Kidney (tissue), 22 donors: ENCODE measurements at places on chromosomes 5 and 9.

DNA sequence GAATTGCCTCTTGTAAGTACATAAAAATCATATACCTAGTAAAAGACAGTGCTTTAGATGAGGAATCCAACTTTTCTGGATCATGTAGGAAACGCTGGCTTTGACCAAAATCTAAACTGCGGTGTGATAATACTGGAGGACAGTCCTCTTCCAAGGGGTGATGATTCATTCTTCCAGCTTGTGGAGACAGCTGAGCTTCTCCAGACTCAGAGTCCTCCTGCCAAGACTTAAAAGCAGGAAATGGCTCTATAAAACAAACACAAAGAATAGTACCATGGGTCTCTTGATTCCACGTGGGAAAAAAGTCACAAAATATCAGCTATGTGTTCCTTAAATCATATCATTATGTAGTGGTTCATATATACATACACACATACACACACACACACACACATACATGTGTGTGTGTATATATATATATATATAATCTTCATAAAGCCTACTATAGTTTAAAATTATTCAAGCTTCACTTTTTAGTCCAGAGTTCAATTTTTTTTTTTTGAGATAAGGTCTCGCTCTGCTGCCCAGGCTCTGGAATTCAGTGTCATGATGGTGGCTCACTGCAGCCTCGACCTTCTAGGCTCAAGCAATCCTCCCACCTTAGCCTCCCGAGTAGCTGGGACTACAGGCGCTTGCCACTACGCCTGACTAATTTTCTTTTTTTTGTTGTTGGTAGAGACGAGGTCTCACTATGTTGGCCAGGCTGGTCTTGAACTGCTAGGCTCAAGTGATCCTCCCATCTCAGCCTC lies 65.0 kb downstream of the PKD2L2 start:
- no peak for DNase-seq

DNA sequence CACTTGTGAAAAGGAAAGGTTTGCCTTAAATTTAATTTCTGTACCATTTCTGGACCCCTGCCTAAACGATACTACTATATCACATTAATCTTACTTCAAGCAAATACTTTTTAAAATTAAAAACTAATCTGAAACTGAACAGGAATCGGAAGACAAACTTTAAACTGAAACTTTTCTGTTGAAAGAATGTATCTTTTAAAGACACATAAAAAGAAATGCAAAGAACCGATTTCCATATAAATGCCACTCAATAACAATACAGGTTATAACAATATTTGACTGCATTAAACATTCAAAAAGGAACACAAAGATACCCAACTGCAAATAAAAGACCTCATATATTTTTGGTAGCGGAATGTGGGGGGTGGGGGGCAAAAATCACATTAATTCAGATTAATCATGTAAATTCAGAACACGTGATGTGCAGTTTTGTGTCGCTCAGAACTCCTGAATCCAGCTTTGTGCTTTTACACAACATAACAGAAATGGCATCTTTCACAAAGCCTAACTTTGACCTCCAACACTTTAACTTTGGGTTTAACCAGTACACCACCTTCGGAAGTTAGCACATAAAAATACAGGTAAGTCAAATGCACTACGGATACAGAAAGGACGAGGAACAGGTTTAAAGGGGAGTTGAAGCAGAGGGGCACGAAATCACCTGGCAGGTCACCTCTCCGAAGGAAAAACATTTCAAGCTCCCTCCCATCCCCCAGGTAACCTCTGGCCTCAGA lies 925 bp downstream of the LIFR start:
- DNase-seq = peak; percentile 69

GRCh38 chr9:110936719-110937452 lies 101.4 kb downstream of the LPAR1 start:
- no peak for DNase-seq

GRCh38 chr5:35115920-35116319 lies 68.2 kb upstream of the AGXT2 start:
- no peak for DNase-seq

DNA sequence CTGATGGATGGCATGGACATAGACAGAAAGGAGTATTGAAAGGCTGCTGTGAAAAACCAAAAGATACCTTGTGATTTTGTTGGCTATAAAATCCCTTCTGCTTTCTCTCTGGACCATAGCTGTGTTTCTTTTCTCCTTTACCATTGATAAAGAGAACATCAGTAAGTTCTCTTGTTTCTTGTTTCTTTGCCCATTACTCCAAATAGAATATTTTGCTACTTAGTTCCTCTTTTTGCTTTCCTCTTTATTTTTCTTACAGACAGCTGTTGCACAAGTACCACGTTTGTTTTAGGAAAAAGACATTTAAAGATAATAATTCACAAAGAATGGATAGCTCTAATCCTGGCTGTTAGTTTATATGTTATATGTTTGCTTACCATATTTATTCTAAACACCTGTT lies 1129.2 kb downstream of the DTWD2 start:
- DNase-seq = no peak

DNA sequence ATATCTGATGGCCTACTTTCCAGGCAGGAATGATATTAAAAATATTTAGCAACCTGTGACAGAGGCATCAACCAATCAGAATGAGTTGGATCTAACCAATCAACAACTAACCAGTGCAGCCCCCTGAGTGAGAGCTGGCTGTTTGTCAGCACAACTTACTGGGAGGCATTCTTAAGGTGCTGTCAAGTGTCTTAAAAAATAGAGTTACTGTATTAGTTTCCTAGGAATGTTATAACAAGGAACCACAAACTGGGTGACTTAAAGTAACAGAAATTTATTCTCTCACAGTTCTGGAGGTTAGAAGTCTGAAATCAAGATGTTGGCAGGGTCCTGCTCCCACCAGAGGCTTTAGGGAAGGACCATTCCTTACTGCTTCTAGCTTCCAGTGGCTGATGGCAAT lies 85.2 kb downstream of the ATG10 start:
- DNase-seq = no peak

DNA sequence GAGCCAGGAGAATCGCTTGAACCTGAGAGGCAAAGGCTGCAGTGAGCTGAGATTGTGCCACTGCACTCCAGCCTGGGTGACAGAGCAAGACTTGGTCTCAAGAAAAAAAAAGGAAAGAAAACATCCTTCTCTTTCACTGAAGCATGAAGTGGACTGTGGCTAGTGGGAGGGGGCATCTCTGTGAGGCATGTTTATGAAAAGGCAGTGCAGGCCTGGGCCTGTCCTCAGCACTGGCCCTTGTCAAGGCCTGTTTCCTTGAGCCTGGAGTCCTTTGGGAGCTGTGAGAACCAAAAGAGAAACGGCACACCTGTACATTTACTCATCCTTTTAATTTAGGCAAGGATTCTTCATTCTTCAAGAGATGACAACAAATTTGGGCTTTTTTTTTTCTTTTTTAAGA lies 18.3 kb upstream of the FUBP3 start:
- DNase-seq = no peak

DNA sequence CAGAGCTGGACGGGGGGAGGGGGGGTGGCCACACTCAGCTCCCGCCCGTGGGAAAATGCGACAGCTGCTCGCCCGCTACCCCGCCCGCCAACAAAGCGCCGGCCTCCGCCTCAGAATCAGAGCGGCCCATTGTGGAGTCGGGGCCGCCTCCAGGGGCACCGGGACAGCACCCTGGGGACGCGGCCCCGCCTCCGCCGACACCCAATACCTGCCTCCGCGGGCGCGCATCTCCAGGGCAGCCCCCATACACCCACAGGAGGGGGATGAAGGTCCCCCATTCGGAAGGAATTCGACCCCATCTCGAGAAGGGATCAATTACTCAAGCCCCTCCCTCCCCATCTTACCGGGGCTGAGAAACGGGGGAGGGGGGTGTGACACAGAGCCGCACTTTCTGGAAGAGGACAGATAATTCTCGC lies 1.3 kb downstream of the NOTCH1 start:
- no peak for DNase-seq

DNA sequence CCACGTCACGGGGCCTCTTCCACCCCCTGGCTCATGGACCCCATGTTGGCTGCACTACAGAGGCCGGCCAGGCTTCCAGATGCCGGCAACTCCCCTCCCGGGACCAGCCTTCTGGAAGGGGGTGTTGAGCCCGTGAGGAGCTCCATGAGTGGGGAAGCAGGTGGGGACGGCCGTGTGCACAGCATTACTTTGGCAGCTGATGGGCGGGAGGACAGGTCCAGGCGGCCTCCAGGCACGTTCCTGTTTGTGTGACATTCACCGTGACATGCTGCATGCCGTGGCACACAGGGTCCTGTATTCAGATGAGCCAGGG lies 29.1 kb upstream of the ABO start:
- no peak for DNase-seq

GRCh38 chr9:120845255-120845654 lies 2.5 kb upstream of the PSMD5 start:
- DNase-seq = no peak

- DNase-seq = no peak
Observed at GRCh38 chr9:73038089-73038509, 85.2 kb upstream of the ALDH1A1 start.

GRCh38 chr5:36653044-36653705 lies 46.8 kb downstream of the SLC1A3 start:
- DNase-seq = no peak

DNA sequence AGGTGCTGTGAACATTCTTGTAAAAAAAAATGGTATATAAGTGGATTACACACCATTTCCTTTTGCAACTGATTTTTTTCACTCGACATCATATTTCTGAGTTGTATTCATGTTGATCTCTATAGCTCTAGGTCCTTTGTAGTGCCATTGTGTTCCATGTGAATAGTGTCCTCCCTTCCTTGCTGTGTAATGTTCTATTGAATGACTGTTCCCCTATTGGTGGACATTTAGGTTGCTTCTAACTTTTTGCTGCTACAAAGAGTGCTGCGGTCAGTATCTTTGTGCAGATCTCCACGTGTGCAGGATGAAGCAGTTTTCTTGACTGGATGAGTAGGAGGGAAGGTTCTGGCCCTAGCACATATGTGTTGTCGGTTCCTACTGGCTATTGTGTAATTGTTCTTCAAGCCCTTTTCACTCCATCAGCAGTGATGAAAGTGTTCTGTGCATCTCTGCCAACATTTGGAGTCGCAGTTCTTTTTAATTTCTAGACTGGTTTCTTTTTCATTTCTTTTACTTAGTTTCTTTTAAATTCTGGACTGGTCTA lies 20.2 kb downstream of the DAB2IP start:
- no peak for DNase-seq

GRCh38 chr5:169754737-169755136 lies 117.7 kb downstream of the DOCK2 start:
- DNase-seq = no peak

- DNase-seq = no peak
Observed at GRCh38 chr5:60598424-60598823, 101.5 kb downstream of the DEPDC1B start.

- no peak for DNase-seq
Observed at GRCh38 chr9:90860826-90861225, 59.2 kb downstream of the SYK start.

DNA sequence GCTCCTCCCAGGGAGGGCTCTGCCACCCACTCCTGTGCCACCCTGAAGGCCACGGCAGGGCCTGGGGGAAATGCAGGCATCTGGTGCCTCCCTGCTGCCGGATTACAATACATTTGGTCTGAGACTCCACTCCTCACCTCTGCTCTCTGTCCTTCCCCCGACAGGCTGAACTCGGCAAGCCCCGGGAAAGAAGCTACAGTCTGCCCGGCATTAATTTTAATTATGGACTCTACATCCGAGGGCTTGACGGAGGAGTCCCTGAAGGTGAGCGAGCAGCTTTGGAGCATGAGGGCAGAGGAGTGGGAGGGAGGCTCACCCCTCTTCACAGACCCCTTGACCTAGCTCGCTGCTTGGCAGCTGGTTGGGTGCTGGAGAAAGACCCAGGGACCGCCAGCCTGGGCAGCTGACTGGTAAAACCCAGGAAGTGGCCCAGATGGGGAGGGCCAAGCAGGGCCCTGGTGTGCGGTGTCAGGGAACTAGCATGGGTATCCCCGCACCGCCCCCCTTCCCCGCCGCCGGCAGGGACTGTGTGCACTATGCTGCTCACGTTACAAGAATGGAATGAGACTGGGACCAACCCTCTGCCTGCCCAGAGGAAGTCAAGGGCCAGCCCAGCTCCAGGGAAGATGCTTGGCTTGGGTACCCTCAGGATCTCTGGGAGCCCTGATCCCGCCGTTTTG lies 83.7 kb upstream of the BARHL1 start:
- DNase-seq = peak; percentile 76

GRCh38 chr5:55220433-55221185 lies 6.5 kb downstream of the MCIDAS start:
- DNase-seq = peak; percentile 63

GRCh38 chr5:89686081-89686765 lies 723.3 kb downstream of the CETN3 start:
- no peak for DNase-seq

- no peak for DNase-seq
Observed at GRCh38 chr5:170565072-170565471, 61.3 kb downstream of the KCNIP1 start.
